ENCODE measurements at places on chromosomes 4 and X. TPM values are rescaled to one million over a fixed set of nuclear protein-coding genes. Genes with fewer than 3 reads are reported as not detected.

The CACNA1F gene
- total RNA-seq = not detected

The P2RY4 gene
- 0.65 TPM for total RNA-seq

The CLDN22 gene
- not detected for total RNA-seq

The GDPD2 gene
- 0.44 TPM for total RNA-seq

The HELT gene
- not detected for total RNA-seq

The CLGN gene
- total RNA-seq = 0.38 TPM

DNA sequence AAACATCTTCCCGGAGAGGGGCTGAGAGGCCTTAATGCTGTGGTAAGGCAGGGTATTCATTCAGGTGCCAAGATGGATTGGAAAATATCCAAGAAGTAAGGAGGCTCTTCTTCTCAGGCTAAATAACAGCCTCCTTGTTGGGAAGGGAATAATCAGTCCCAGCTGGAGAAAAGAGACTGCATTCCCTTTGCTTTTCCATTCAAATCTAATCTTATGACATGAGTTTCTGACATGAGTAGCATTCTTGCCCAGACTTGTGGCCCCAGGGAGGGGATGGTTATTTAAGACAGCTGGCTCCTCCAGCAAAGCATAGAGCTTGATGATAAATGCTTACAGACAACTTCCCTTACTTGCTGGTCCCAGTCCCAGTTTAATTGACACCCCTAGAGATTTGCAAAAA, 98.3 kb downstream of the DCLK2 start:
- no peak overlapping the region for H3K27ac ChIP-seq
- H3K27me3 ChIP-seq = no peaks in the 10 kb centered on the region
- no peaks in the 10 kb centered on the region for H3K4me1 ChIP-seq
- H3K36me3 ChIP-seq = no peaks in the 10 kb centered on the region
- H3K4me3 ChIP-seq = no peak overlapping the region
- no peak for DNase-seq

GRCh38 chr4:10731690-10732089, 47.1 kb upstream of the CLNK start:
- H3K27ac ChIP-seq = no peak overlapping the region
- no peak for DNase-seq
- H3K4me3 ChIP-seq = no peak overlapping the region
- H3K27me3 ChIP-seq = no peaks in the 10 kb centered on the region
- H3K36me3 ChIP-seq = no peaks in the 10 kb centered on the region

DNA sequence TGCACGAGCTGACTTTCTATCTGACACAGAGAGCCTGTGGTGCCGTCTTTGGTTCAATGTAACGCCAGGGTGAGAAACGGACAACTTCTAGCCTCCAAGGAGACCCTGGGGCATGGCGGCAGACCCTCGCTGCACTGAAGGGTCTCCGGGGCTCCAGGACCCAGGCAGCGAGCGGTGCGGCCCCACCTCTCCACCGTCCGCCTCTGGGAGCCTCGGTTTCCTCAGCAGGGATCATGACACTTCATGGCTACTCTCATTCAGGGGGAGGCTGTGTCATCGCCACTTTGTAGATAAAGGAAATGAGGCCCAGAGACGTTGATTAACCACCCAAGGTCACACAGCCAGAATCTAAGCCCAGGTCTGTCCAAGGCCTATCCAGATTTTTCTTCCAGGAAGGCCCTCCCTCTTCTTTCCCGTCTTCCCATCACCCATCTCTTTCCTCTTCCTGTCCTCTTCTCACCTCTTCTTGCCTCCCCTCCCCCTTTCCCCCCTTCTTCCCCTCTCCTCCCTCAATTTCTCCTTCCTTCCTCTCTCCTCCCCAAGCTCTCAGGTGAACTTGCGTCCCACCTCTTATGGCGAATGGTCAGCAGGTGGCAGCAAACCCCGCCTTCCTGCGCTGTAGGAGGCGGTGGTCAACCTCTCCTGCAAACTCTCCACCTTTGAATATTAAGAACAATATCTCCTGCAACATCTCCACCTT, 69.3 kb upstream of the HMX1 start:
- no peaks in the 10 kb centered on the region for H3K36me3 ChIP-seq
- H3K4me1 ChIP-seq = no peaks in the 10 kb centered on the region
- peak; percentile 24 for DNase-seq
- no peak overlapping the region for H3K27ac ChIP-seq

GRCh38 chrX:31893525-31893924, 821.7 kb upstream of the FTHL17 start:
- H3K36me3 ChIP-seq = no peaks in the 10 kb centered on the region
- no peak overlapping the region for H3K4me3 ChIP-seq
- H3K4me1 ChIP-seq = no peaks in the 10 kb centered on the region
- no peak overlapping the region for H3K27ac ChIP-seq
- DNase-seq = no peak
- H3K27me3 ChIP-seq = no peaks in the 10 kb centered on the region

DNA sequence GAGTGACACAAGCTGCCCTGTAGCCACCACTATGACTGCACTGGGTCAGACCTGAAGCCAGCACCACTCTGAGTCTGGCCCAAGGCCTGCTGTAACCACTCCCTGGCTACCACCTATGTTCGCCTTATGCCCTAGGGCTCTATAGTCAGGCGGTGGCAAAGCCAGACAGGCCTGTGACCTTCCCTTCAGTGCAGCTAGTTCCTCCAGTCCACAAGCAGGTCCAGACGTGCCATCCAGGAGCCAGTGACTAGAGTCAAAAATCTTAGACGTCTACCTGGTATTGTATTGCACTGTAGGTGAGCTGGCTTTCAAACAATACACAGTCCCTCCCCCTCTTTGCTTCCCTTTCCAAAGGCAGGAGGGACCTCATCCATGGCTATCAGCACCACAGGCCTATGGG, 54.0 kb upstream of the RNF128 start:
- H3K27me3 ChIP-seq = no peaks in the 10 kb centered on the region
- H3K36me3 ChIP-seq = no peaks in the 10 kb centered on the region
- no peaks in the 10 kb centered on the region for H3K4me1 ChIP-seq
- H3K4me3 ChIP-seq = no peak overlapping the region
- peak; percentile 42 for DNase-seq

DNA sequence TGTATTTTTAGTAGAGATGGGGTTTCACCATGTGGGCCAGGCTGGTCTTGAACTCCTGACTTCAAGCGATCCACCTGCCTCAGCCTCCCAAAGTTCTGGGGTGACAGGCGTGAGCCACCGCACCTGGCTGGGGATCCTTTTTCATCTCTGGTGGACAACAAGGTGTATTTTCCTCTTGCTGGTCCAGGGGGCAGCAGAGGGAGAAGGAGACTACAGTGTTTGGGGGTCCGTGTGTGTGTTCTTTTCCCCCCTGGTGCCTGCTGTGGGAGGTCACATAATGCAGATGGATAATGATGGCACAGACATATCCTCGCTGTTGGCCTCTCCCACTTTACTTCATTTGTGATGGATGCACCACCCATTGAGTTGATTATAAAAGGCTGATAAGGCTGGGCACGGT, 39.0 kb upstream of the CD99 start:
- H3K36me3 ChIP-seq = no peaks in the 10 kb centered on the region
- DNase-seq = no peak
- H3K27me3 ChIP-seq = no peaks in the 10 kb centered on the region
- no peak overlapping the region for H3K4me3 ChIP-seq
- no peak overlapping the region for H3K27ac ChIP-seq

DNA sequence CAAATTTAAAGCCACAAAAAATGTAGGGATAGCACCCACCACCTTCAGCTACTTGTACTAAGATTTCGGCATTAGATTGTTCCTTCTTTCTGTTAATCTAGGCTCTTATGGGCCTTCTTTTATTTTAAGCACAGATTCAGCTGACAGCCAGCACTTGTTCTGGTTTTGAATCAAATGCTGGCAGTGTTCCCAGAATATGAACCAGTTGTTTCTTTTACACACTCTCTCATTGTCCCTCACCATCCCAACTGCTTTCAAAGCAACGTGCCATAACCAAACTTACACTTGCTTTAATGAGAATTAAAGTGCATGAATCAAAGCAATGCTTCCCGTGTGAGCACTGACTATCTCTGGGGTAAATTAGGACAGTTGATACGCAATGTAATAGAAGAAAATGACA, 744.5 kb upstream of the FAM241A start:
- no peaks in the 10 kb centered on the region for H3K36me3 ChIP-seq
- H3K4me3 ChIP-seq = no peak overlapping the region
- no peak for DNase-seq
- H3K27ac ChIP-seq = no peak overlapping the region
- no peaks in the 10 kb centered on the region for H3K27me3 ChIP-seq

DNA sequence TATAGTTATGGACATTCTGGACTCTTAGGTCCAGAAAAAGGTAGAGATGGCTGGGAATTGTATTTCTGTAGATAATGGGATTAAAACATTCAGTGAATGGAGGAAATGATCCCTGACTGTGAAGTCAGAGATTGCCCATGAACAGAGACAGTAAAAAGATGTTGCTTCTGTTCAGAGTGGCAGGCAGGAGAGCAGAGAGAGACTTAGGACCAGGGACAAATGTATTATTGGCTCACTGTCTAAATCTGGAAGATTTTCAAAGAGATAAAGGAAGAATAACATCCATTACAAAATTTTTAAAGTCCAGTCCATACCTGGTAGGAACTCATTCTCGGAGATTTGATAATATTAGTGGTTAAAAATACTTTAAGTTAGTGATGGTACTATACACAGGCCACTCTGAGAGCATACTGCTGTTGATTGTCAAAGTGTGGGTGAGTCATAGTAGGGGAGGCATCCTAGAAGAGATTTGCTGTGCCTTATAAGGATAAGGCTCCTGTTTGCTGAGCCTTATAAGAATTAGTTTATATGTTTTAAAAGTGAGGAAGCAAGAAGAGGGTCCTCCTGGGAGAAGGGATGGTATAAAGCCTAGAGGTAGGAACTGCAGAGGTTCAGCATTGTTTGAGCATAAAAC, 53.0 kb downstream of the JADE3 start:
- no peaks in the 10 kb centered on the region for H3K4me1 ChIP-seq
- DNase-seq = no peak
- H3K4me3 ChIP-seq = no peak overlapping the region
- no peak overlapping the region for H3K27ac ChIP-seq
- no peaks in the 10 kb centered on the region for H3K27me3 ChIP-seq

DNA sequence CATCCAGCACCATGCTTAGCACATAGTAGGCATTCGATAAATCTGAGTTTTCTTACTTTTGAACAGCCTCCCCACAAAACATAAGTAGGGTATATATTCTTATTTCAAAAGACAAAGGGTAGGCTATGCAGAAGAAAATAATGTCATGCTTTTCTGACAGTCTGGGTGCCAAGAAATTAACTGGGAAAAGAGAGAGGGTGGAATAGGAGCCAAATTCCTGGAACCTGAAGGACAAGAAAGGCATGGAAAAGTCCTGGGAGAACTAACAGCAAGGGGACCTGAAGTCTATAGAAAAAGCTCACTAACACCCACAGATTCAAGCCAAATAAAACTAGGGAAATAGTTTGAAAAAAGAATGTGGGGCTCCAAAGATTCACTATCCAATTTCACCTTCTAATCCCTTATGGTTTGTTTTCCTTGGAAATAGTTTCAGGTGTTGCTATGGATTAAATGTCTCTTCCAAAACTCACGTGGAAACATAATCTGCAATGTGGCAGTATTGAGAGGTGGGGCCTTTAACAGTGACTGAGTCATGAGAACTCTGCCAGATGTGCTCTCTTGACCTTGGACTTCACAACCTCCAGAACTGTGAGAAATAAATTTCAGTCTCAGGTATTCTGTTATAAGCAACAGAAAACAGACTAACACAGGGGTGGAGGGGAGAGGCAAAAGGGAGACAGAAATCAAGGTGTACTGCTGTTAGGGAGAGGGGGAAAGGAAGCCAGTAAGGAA, 173.3 kb upstream of the ARHGEF9 start:
- DNase-seq = no peak
- no peak overlapping the region for H3K4me3 ChIP-seq
- no peak overlapping the region for H3K27ac ChIP-seq

DNA sequence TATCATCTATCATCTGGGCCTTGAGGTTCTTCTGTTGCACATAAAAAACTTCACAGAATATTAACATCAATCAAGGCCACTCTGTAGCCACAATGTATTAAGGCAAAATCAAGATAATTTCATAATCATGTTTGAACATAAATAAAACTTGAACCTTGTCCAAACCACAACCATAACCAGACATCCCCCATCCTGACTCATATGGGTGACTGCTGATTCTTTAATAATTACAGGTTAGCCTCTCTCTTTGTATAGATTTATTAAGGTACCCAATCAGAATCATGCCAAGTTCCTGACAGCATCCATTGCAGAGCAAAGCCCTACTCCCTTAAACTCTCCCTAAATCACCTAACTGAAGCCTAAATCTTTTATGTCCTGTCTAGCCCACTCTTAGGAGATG, 16.7 kb upstream of the AREG start:
- H3K4me3 ChIP-seq = no peak overlapping the region
- H3K27me3 ChIP-seq = no peaks in the 10 kb centered on the region
- H3K27ac ChIP-seq = no peak overlapping the region
- DNase-seq = no peak
- no peaks in the 10 kb centered on the region for H3K36me3 ChIP-seq
- H3K4me1 ChIP-seq = peaks cover 15% of the 10 kb centered on the region

DNA sequence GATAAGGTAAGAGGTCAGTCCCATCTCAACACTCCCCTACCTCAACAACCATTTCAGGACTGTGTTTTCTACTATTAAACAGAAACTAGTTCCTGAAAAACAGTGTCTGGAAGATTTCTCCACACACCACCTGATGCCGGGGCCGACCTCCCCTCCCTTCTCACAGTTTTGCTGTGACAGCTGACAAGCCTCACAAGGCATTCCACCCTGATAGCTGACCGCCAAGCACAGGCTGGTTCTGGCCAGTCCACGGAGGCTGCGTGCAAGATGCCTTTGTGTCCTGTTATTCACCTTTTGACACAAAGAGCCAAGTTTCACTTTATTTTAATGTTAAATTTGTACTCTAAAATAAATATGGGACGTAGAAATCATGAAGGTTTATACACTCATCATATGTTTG, 758.6 kb downstream of the PDHA2 start:
- no peak overlapping the region for H3K4me3 ChIP-seq
- no peak overlapping the region for H3K27ac ChIP-seq
- no peaks in the 10 kb centered on the region for H3K36me3 ChIP-seq

DNA sequence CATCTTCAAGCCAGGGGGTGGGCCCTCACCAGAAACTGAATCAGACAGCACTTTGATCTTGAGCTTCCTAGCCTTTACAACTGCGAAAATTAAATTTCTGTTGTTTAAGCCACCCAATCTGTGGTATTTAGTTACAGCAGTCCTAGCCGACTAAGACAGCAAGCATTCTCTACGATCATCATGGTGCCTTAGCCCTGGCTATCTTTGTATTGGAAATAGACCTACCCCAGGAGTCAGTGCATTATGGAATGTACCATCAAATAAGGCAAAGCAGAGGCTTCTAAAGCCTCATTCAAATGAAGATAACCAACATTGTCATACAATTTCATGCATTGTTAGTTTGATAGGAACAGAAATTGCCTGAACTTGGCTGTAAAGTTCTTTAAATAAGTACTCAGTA, 75.0 kb downstream of the PARM1 start:
- H3K27me3 ChIP-seq = no peaks in the 10 kb centered on the region
- H3K4me3 ChIP-seq = no peak overlapping the region
- H3K27ac ChIP-seq = no peak overlapping the region
- peaks cover 6% of the 10 kb centered on the region for H3K4me1 ChIP-seq
- no peak for DNase-seq
- H3K36me3 ChIP-seq = no peaks in the 10 kb centered on the region

All from PC-9 (cell line).